HS-27A (cell line): ENCODE measurements at places on chromosomes 2 and 18.

DNA sequence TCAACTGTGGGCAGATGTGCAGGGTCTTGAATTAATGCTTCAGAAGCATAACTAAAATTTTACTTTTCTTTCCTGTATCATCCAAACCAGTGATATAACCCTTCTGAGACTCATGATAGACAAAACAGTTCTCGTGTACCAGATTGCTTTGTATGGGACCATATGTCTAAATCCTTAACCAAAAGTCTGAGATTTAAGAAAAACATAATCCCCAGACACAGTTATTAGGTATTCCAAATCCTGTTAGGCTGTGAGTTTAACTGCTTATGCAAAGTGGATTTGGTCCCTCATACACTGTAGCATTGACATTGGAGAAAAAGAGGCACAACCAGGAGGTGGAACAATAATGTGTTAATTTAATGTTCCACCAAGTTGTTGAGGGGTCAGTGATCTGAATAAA is 235.0 kb downstream of the PMAIP1 start:
- DNase-seq, result no peak

DNA sequence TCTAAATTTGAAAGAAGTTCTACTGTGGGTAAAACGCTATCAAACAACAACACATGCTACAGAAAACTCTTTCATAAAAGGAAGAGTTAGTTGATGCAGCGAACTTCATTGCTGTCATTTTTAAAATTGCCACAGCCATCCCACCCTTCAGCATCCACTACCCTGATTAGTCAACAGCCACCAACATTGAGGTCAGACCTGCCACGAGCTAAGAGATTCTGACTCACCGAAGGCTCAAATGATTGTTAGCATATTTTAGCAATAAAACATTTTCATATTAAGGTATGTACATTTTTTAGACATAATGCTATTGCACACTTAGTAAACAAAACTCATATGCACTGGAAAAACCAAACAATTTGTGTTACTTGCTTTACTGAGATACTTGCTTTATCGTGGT is 347.1 kb downstream of the CLIP4 start:
- DNase-seq, result peak; percentile 55

DNA sequence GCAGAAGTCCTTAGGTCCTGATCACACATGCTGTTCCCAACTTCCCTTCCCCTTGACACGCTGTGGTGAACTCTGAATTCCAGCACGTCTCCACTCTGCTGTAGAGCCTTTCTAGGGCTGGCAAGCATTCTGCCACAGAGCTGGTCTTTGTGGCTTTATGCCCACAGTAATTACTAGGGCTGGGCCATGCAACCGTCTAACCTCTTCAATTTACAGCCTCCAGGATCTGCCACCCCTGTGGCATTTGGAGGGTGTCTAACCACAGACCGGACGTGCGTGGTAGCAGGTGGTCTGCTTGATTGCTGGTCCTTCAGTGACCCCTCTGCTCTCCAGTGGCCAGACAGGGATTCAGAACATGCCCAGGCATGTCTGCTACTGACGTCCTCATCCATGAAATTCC is 43.1 kb upstream of the TGFA start:
- peak; percentile 1 for DNase-seq

DNA sequence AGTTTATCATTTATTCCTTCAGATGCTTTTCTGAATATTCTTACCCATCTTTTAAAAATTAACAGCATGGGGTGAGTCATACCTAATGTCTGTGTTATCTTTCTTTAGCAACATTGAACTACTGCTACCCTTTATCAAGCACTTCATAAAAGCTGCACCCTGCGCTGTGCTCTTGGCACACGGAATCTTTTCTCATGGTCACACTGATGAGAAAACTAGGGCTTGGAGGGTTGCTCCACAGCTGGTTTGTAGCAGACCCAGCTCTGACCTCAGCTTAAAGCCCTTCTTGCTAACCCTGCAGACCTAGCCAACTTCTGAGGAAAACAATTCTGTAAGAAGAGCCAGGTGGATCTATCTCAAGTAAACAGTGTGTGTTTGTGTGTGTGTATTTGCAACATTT is 106.3 kb downstream of the RNF144A start:
- no peak for DNase-seq

GRCh38 chr2:173884025-173884802 is 81.0 kb downstream of the SP3 start:
- DNase-seq, result peak; percentile 4

DNA sequence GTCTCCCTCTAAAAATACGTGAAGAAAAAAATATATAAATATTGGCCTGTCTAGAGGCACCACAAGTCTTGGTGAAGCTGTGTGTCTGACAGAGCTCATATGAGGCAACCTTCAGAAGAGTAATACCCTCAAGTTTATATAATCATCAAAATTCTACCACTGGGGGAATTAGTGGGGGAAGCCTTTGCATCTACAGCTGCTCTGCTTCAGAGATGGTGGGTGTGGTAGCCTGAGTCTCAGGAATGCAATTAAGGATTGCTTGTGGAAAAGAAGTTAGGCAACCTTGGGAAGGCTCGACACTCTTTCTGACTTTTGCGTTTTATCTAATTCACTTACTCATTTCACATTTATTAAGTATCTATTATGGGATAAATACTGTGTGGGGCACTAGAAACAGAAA is 17.4 kb downstream of the TPGS2 start:
- no peak for DNase-seq

DNA sequence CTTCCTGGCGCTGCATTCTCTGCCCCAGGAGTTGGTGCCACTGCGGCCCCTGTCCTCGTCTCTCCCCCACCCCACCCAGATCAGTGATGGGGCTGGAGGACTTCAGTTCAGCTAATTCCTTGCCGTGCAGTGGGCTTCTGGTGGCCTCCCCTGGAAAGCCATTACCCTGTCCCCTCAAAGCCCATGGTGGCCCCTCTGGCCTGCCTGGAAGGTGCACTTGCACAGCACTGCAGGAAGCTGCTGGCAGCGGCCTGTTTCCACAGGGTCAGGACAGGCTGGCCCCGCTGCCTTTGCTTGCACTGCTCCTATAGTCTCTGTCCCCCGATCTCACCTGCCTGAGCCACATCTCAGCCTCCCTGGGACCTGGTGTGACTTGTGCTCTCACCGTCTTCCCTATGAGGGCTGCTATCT is 105.1 kb downstream of the USP40 start:
- DNase-seq, result no peak

DNA sequence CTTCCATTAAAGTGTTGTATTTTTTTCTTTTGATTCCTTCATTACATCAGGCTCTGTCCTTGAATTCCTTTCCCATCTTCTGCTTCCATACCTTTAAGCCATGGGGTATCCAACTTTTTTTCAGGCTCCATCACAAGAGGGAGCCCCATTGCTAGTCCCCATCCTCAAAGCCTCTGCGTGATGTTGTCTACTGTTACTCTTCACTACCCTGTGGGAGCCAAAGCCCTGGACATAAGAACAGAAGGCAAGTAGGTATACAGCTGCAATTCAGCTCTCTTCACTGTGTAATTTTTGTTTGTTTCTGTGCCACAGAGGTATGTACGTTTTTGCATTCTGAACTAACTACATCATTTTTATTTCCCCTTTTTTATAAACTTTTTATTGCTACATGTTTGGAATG is 36.6 kb upstream of the CCNYL1 start:
- no peak for DNase-seq

DNA sequence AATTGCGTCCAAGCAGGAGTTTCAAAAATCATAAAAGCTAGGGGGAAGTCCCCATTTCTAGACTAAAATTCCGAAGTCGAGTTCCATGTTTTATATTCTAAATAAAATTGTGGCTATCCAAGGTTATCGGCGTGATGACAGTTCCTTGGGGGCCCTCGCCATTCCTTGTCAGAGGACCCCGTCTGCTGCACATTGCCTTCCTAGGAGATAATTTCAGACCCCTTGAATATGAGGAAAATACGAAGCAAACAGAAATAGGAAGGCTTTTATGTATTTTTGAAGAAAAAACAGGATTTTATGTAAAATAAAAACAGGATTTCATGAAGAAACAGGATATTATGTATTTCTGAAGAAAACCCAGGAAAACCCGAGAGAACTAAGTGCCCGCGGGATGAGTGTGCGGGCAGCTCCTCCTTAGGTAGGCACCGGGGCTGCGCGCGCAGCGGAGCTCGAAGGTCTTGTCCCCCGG is 465 bp upstream of the PLEKHA3 start:
- no peak for DNase-seq

- DNase-seq, result no peak
These were observed 337.0 kb upstream of the ZNF804A start for GRCh38 chr2:184261331-184261730.

GRCh38 chr2:238203973-238204683 is 633 bp upstream of the ILKAP start:
- DNase-seq, result no peak

- DNase-seq, result no peak
These were observed 18.3 kb upstream of the TLK1 start for GRCh38 chr2:171178993-171179392.

GRCh38 chr2:34229998-34230397 is 630.9 kb upstream of the FAM98A start:
- no peak for DNase-seq

- DNase-seq, result peak; percentile 26
These were observed 96.6 kb downstream of the MBD2 start for GRCh38 chr18:54127759-54128378.

DNA sequence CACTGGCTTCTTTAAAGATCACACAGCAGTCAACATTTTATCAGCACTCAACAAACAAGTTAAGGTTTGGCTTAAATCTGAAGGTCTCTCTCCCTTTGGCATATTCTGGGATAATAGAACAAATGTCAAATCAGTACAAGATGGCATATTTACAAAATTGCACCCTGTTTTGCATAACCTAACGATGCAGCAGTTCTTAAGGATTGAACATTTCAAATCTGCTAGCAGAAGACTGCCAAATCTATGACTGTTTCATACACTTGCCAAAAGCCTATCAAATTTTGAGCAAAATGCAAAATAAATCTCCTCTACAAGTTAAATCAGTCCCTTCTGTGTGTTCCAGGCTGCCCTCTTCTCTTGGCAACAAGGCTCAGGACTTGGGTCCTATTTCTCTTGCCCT is 73.6 kb downstream of the DPP4 start:
- DNase-seq, result no peak

DNA sequence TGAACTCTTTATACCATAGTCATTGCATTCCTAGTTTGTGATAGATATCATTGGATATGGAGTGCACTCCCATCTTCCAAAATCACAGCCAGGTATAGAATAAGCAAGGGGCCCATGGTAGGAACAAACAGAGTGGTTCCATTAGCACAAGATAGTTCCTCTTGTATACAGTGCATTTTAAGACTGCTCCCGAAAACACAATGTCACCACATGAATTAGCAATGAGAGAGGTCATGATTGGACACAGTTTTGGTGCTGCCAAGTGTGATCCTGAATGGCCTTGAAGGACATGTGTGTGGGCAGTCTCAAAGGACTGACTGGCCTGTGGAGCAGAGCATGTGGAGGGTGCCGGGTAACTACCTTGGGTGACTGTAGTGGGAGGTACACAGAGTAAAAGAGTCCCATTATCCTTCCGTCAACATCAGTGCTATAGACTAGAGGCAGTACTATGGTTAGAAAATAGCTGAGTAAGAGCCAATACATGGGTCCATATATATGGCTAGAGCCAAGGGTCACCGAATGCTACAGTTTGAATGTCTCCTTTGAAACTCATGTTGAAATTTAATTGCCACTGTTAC is 549.9 kb downstream of the DSC3 start:
- no peak for DNase-seq

- DNase-seq, result peak; percentile 97
These were observed 18.4 kb upstream of the SLC20A1 start for GRCh38 chr2:112627060-112628040.

DNA sequence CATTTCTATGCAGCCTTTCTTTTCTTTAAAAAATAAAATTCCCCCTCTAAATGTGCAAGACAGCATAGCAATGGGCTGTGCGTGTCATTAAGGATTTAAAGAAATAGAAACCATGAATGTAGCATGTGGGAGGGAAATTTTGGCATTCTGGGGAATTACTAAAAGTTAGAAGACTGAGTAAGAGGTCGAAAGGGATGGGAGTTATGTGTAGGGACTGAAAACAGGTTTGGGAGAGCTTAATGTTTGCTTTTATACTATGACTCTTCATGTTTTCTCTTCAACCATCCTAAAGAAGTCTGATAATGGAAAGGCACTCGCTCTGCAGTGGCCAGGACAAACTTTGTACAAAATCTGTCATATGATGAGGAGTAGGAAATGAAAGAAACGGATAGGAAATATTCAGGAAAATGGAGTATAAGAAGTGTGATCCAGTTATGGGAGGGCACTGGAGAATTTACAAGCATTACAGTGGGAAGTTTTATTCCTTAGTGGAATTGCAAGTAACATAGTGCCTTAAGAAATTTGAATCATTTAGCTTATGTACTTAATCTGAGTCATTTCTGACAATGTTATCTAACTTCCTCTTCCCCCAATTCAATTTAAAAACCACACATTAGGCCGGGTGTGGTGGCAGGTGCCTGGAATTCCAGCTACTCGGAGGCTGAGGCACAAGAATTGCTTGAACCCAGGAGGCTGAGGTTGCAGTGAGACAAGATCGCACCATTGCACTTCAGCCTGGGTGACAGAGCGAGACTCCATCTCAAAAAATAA is 20.6 kb downstream of the TMEM87B start:
- DNase-seq, result peak; percentile 49

DNA sequence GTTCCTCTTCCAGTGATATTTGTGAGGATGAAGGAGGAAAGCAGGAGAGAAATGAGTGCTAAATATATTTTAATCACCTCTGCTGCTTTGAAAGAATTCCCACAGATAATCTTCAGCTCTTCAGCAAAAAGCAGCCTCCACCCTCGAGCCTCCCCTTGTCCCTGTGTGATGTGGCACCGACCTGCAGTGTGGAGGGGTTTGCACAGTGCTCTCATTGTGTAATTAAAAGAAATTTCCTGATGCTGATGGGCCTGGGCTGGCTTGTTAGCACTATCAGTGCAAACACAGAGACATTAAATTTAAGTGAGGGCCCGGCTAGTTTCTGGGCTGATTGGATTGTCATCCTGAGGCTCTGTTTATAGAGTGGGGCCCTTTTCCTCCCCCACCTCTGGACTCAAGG is 53.4 kb downstream of the KIF5C start:
- DNase-seq, result no peak
